Hepatocyte (in vitro differentiated cells): ENCODE measurements at places on chromosomes 7 and 10. TPM values are rescaled to one million over a fixed set of nuclear protein-coding genes. Genes with fewer than 3 reads are reported as not detected.

DNA sequence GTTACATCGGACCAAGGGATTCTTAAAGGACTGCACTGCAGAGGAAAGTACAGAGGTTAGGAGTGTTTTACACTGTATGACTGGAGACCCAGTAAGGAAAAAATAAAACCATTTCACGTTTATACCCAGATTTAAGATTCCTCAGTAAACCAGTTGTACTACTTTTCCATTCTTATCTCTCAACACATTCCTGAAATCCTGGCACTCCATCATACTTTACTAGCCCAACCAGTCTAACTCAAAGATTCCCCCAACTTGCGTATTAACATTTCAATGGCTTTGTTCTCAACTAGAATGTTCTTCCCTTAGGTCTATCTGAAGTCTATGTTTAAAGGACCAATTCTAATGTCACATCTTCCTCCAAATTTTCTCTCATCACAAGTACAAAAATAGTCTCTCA lies 8.0 kb downstream of the CCDC186 start:
- no peaks in the 10 kb centered on the region for H3K27me3 ChIP-seq
- DNase-seq, result no peak
- no peak overlapping the region for H3K4me3 ChIP-seq
- H3K36me3 ChIP-seq, result no peaks in the 10 kb centered on the region
- H3K27ac ChIP-seq, result peak overlapping the region; percentile 73

GRCh38 chr7:20193242-20193777 lies 23.9 kb downstream of the MACC1 start:
- H3K4me3 ChIP-seq, result no peak overlapping the region
- no peak for DNase-seq
- no peaks in the 10 kb centered on the region for H3K36me3 ChIP-seq
- H3K27ac ChIP-seq, result peak overlapping the region; percentile 32
- no peaks in the 10 kb centered on the region for H3K27me3 ChIP-seq

DNA sequence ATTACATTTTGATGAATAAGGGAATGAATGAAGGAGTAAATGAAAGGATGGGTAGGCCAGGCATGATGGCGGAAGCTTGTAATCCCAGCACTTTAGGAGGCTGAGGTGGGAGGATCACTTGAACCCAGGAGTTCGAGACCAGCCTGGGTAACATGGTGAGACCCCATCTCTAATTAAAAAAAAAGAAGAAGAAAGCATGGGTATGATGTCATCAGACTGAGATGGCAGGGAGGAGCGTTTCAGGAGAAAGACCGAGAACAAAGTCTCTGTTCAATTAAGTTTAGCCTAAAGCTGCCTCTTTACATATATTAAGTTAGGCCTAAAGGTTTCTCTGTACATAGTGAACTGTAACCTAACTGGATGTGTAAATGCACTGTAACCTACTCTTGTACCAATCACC lies 42.2 kb upstream of the SMNDC1 start:
- no peaks in the 10 kb centered on the region for H3K36me3 ChIP-seq
- no peak for DNase-seq
- H3K4me1 ChIP-seq, result no peaks in the 10 kb centered on the region
- H3K27me3 ChIP-seq, result peaks cover 5% of the 10 kb centered on the region

GRCh38 chr7:37916673-37917660 lies at the start of gene SFRP4:
Gene SFRP4 (minus strand): TSS chr7:37916817. CDS start chr7:37916537, 280 bp downstream.
- H3K4me1 ChIP-seq, result no peaks in the 10 kb centered on the region
- peak within 1 kb of the TSS; percentile 24 for H3K4me3 ChIP-seq
- H3K27ac ChIP-seq, result peak within 1 kb of the TSS; percentile 74
- H3K27me3 ChIP-seq, result peaks cover 58% of the 10 kb centered on the region
- H3K36me3 ChIP-seq, result no peaks in the 10 kb centered on the region
- DNase-seq, result peak; percentile 76

GRCh38 chr10:9342885-9343570 lies 1288.5 kb downstream of the GATA3 start:
- DNase-seq, result peak; percentile 67
- no peaks in the 10 kb centered on the region for H3K4me1 ChIP-seq
- H3K36me3 ChIP-seq, result no peaks in the 10 kb centered on the region
- no peak overlapping the region for H3K4me3 ChIP-seq

DNA sequence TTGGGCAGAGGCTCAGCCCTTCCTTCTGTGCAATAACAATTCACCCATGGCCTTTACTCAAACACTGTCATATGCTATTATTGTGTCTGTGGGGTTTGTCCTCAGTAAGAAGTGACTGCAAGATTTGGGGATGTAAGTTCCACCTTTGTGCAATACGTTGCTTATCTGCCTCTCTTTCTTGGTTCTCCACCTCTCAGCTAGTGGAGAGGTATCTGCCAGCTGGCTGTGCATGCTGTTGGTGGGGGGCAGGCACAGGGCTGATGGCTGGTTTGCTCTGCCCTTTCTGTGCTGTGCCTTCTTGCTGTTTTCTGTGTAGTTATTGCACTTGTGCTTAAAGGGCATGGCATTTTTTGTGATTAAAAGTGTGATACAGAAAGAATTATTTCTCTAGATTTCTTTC lies 36.2 kb downstream of the CNNM1 start:
- DNase-seq, result no peak
- peaks cover 3% of the 10 kb centered on the region for H3K27me3 ChIP-seq
- H3K27ac ChIP-seq, result no peak overlapping the region
- no peaks in the 10 kb centered on the region for H3K36me3 ChIP-seq
- H3K4me1 ChIP-seq, result no peaks in the 10 kb centered on the region

GRCh38 chr10:49299816-49300139 lies 808 bp downstream of the C10orf71 start:
- no peaks in the 10 kb centered on the region for H3K27me3 ChIP-seq
- DNase-seq, result no peak
- H3K27ac ChIP-seq, result no peak overlapping the region
- H3K4me1 ChIP-seq, result peaks cover 13% of the 10 kb centered on the region
- no peaks in the 10 kb centered on the region for H3K36me3 ChIP-seq

GRCh38 chr7:77985232-77985973 lies 186.8 kb downstream of the PHTF2 start:
- H3K27me3 ChIP-seq, result no peaks in the 10 kb centered on the region
- no peak overlapping the region for H3K4me3 ChIP-seq
- no peak overlapping the region for H3K27ac ChIP-seq
- no peak for DNase-seq
- H3K36me3 ChIP-seq, result no peaks in the 10 kb centered on the region
- peaks cover 5% of the 10 kb centered on the region for H3K4me1 ChIP-seq

DNA sequence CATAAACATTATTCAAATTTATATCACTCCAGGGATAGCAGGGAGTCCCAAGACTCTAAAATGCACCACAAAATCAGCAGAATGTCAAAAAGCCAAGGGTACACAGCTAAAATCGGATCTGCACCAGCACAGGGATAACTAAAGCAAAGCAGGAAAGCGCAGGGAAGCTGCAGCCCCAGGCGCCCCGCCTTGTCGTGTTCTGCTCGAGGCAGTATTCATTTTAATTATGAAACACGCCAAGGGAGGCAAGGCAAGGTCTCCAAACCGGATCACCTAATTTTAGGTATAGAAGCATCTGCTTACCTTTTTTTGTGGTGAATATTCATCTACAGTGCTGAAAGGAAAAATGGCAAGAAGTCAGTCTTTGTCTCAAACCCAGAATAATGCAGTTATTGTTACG lies 199.4 kb downstream of the RAPGEF5 start:
- H3K27ac ChIP-seq, result no peak overlapping the region
- no peak for DNase-seq
- no peaks in the 10 kb centered on the region for H3K36me3 ChIP-seq
- H3K4me1 ChIP-seq, result no peaks in the 10 kb centered on the region
- H3K4me3 ChIP-seq, result no peak overlapping the region
- H3K27me3 ChIP-seq, result no peaks in the 10 kb centered on the region

Gene POLR2J3
- total RNA-seq, result 4.7 and 6.4 TPM in 2 replicates

Gene OR2A25
- total RNA-seq, result 0.40 TPM in 1 of 2 replicates, not detected in the other

Gene UBN2
- total RNA-seq, result 12.6 and 12.9 TPM in 2 replicates

Gene TWIST1
- 18.7 and 23.2 TPM in 2 replicates for total RNA-seq

Gene METTL27
- 1.6 and 2.6 TPM in 2 replicates for total RNA-seq

Gene AKR1D1
- 19.4 and 25.4 TPM in 2 replicates for total RNA-seq

Gene INSYN2A
- 0.48 and 0.97 TPM in 2 replicates for total RNA-seq

Gene SUGCT
- 6.0 and 12.0 TPM in 2 replicates for total RNA-seq

Gene ANKIB1
- total RNA-seq, result 35.3 and 36.8 TPM in 2 replicates

Gene CCDC172
- total RNA-seq, result not detected in 2 replicates
